ENCODE measurements at places on chromosomes 13 and 19. TPM values are rescaled to one million over a fixed set of nuclear protein-coding genes. Genes with fewer than 3 reads are reported as not detected.

Gene TCF3
- total RNA-seq: 81.0 TPM

Gene SLC10A2
- not detected for total RNA-seq

Gene NCR1
- total RNA-seq: not detected

Gene SWSAP1
- total RNA-seq: 0.50 TPM

Gene SHANK1
- 7.3 TPM for total RNA-seq

Gene ZNF66
- 3.5 TPM for total RNA-seq

Gene ZNF226
- 17.9 TPM for total RNA-seq

Gene ZNF90
- total RNA-seq: 3.5 TPM
